ENCODE measurements at places on chromosomes 7 and 10.

- DNase-seq = no peak
These were observed 568 bp downstream of the MGAM2 start for GRCh38 chr7:142112086-142112485.

- no peak for DNase-seq
These were observed 348.5 kb upstream of the SHH start for GRCh38 chr7:156160811-156161210.

GRCh38 chr7:122063146-122063545 lies 80.9 kb downstream of the AASS start:
- no peak for DNase-seq

GRCh38 chr10:13310518-13311176 lies 10.8 kb upstream of the PHYH start:
- DNase-seq = no peak

DNA sequence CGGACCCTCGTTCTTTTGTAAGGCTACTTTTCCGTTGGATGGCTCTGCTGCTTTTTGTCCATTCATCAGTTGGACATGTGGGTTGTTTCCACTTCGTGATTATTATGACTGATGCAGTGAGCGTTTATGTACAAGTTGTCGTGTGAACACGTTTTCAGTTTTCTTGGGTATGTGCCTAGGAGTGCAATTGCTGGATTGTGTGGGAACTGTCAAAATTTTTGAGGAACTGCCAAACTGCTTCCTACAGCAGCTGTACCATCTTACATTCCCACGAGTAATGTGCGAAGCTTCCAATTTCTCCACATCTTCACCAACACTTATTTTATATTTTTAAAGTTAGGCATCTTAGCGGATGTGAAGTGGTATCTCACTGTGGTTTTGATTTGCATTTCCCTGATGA lies 10.4 kb downstream of the FKBP6 start:
- DNase-seq = no peak

- no peak for DNase-seq
These were observed 145.4 kb upstream of the SMIM30 start for GRCh38 chr7:113263749-113264148.

- DNase-seq = no peak
These were observed 4.2 kb downstream of the NRBF2 start for GRCh38 chr10:63137306-63137705.

- DNase-seq = no peak
These were observed 6.9 kb upstream of the H2AZ2 start for GRCh38 chr7:44854644-44855364.

All from nucleus accumbens (tissue), 56 donors.